ENCODE measurements at places on chromosomes 5 and 9.

GRCh38 chr9:95285307-95285706, 32.2 kb downstream of the FANCC start:
- no peak for DNase-seq

- DNase-seq: no peak
Observed at GRCh38 chr5:131193106-131193505, 22.4 kb downstream of the LYRM7 start.

GRCh38 chr5:137119321-137119720, 379.8 kb downstream of the SPOCK1 start:
- no peak for DNase-seq

DNA sequence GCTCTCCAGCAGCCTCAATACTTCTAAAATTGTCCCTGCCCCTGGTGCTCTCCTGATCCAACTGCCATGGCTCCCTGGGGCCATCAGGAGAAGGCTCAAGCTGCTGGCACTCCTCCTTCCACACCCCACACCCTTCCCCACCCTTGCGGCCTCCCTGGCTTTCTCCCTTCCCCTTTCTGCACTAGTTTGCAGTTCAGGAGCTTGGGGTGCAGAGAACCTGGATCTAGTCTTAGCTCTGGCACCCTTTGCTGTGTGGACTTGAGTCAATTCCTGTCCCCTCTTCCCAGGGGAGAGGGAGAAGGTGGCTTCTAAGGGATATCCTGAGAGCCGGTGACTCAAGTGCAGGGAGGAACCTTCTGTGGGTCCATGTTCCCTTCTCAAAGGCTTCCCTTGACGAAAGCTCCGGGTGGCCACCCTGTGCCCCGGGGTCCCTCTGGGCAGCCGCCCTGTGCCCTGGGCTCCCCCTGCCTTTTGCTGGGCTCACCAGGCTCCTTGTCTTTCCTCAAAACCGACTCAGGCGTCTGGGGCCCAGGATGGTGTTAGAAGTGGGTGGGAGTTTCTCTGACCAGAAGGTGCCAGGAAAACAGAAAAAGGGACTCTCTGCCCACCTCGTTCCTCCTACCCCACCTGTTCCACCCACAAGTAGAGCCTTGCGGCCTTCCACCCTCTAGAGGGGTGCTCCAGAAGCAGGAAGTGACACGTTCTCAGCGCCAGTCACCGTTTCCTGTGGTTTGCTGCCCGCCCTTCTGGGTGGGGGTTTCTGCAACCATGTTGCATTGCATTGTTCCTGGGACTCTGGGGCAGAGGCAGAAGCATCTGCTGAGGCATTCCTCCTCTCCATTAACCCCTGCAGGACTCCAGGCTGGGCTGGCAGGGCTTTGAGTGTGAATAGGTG, 15.0 kb downstream of the GLIPR2 start:
- peak; percentile 79 for DNase-seq

DNA sequence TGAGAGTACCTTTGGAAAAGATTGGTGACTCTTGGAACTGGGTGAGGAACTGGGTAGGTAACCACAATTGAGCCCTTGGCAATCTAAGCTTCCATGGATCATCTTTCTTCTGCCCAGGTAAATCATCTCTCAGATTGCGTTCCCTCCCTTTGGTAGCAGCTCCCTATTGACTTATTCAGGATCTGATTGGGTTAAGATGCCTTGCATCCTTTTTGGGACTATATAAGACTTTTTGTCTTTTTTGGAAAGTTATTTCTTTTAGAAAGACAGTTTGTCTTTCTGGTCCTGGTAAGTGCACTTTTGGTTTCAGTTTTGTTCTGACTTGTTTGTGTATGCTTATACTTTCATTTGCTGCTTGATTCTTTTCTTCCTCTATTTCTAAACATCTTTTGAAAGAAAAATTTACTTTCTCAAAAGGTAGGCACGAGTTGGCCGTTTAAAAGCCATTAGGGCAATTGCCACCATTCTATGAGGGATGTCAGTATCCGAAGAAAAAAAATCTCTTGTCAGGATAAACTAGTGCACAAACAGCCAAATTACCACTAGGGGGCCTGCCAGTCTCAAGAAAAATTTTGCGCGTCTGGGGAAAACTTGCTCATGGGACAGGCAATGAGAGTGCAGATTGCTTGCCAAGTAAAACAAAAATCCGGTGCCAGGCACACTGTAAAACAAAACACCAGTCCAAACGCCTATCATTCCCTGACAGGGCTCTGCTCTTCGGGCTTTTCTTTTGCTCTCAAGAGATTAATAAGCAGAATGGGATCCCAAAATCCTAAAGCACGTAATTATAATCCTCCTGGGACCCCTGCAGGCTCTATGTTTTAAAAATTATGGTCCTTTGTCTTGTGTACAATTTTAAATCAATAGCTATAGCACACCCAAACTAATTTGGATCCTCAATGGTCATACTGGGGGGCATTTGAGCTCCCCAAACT, 12.8 kb downstream of the OR1J1 start:
- peak; percentile 49 for DNase-seq

DNA sequence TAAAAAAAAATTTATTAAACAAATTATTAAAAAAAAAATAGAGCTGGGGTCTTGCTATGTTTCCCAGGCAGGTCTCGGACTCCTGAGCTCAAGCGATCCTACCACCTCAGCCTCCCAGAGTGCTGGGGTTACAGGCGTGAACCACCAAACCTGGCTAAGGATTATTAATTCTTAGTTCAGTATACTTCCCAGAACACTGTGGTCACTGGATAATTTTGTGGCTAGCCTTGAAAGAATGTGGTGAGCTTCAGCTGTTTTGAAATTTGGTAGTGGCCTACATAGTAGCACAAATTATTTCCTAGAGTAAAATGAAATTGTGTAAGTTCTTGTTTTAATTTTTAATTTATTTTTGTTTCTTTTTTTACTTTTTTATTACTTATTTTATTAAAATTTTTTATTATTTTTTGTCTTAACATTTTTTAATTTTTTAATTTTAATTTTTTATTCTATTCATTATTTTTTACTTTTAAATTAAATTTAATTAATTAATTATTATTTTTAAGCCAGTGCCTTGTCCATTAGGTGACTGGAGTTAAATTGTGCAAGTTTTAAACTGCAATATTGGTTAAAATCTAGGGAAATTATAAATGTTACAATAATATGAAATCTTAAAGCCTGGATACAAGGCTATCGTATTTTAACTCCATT, 23.0 kb downstream of the ARRDC3 start:
- DNase-seq: no peak

DNA sequence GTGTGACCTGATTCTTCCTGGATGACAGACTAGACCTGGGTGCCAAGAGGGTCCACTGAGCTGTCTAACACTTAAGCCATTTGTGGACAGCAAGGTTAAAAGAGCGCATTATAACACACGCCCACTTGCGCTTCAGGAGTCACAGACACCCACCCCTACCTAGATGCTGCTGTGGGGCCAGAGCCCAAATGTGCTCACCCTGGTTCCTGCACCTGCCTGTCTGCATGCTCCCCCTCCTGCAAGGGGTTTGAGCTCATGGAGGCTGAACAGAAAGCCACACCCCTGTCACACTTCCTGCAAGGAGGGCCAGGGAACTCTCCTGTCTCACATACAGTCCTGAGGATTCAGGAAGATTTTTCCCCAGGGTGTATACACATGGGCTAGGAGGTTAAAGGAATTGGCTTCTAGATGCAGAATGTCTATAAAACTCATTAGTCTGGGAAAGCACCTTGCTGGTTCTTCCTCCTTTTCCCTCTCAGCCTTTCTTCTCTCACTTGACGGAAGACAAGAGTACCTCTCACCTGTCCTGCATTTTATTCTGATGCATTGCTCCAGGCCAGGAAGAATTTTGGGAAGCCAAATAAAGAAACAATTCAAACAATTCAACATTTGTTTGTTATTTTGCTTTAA, 87.4 kb upstream of the LHFPL2 start:
- no peak for DNase-seq

DNA sequence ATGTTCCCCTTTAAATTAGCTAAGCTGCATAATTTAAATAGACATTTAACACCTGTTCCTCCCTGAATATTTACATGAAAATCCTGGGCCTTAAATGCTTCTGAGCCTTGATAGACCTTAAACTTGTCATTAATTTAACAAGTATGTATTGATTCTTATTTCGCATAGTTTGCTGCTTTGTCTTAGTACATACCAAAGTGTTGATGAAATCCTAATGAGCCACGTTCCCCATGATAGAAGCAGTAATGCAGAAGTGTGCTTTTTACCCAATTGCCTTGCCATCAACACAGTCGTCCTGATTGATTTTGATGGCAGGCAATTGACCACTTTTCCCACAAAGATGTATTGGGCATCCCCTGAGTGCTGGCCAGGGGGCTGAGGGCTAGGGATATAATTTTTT, 213.5 kb downstream of the SGCD start:
- no peak for DNase-seq

Measured in stimulated activated CD4-positive, alpha-beta T cell treated with anti-CD3 and anti-CD28 coated beads, Interleukin-1b, Interleukin-23, amount 100 ng/mL, for 4 hours (primary cell).